Left lung (tissue), 14 donors: ENCODE measurements at places on chromosomes 16 and 17. TPM values are rescaled to one million over a fixed set of nuclear protein-coding genes. Genes with fewer than 3 reads are reported as not detected.

ALDH3A1 gene
- 1.2 TPM for total RNA-seq

ANKRD11 gene
- total RNA-seq: 98.2 TPM

- H3K4me3 ChIP-seq: no peak overlapping the region
- H3K27me3 ChIP-seq: no peaks in the 10 kb centered on the region
- no peaks in the 10 kb centered on the region for H3K36me3 ChIP-seq
- H3K27ac ChIP-seq: no peak overlapping the region
These were observed 8.9 kb upstream of the DNAJA2 start for GRCh38 chr16:46982335-46982734.

- no peak overlapping the region for H3K27ac ChIP-seq
- H3K27me3 ChIP-seq: no peaks in the 10 kb centered on the region
- H3K36me3 ChIP-seq: no peaks in the 10 kb centered on the region
- no peaks in the 10 kb centered on the region for H3K4me1 ChIP-seq
- DNase-seq: no peak
These were observed 15.4 kb upstream of the KRT17 start for GRCh38 chr17:41639492-41640473.

- DNase-seq: peak; percentile 55
- no peaks in the 10 kb centered on the region for H3K36me3 ChIP-seq
- H3K4me1 ChIP-seq: no peaks in the 10 kb centered on the region
- H3K27ac ChIP-seq: no peak overlapping the region
- H3K27me3 ChIP-seq: no peaks in the 10 kb centered on the region
- H3K4me3 ChIP-seq: no peak overlapping the region
These were observed 141.1 kb downstream of the MRM1 start for GRCh38 chr17:36742267-36743000.

DNA sequence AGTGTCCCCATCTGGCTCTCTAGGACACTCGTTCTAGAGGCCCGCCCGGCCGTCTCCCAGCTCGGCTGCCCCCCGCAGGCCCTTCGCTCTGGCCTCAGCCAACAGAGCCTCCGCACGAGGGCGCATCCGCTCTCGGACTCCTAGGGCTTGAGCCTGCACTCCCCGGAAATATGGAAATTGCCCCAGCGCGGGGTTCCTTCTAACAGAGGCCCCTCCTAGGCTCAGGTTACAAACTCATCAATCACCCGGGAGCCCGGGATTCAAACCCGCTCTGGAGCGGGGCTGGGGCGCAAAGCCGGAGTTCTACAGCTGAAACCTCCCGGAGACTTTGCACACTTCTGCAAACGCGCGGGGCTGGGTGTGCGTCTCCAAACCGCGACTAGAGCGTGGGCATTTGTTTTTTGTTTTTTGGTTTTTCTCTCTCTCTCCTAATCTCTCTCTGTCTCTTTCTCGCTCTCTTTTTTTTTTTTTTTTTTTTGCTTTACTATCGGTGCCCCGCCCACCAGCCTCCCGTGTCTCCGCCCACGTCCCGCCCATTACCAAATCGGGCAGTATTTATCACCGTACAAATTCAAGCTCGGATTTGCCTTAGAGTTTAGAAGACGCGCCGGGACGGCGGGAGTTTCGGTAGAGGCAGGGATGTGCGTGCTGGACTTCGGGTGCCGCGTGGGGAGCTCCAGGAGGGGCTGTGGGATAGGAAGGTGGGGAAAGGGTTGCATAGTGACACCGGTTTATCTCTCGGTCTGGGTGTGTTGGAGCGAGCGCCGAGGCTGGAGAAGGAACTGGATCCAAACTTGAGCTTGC lies 2.4 kb upstream of the FOXL1 start:
- H3K27ac ChIP-seq: no peak overlapping the region
- no peaks in the 10 kb centered on the region for H3K36me3 ChIP-seq
- DNase-seq: peak; percentile 60
- H3K4me1 ChIP-seq: peaks cover 19% of the 10 kb centered on the region
- H3K4me3 ChIP-seq: peak overlapping the region; percentile 36
